ENCODE measurements at places on chromosomes 5 and 9. TPM values are rescaled to one million over a fixed set of nuclear protein-coding genes. Genes with fewer than 3 reads are reported as not detected.

The TNFSF8 gene
- 0.70 TPM for total RNA-seq

The CDH12 gene
- total RNA-seq = 19.6 TPM

The MELK gene
- 0.62 TPM for total RNA-seq

The STING1 gene
- 8.9 TPM for total RNA-seq

The NR5A1 gene
- not detected for total RNA-seq

The RALGDS gene
- total RNA-seq = 111 TPM

The DMGDH gene
- total RNA-seq = 7.8 TPM

GRCh38 chr5:163347671-163348070 is 89.7 kb upstream of the CCNG1 start:
- DNase-seq = peak; percentile 86

- no peak for DNase-seq
Measured at GRCh38 chr9:17905366-17905765, 326.5 kb downstream of the SH3GL2 start.

DNA sequence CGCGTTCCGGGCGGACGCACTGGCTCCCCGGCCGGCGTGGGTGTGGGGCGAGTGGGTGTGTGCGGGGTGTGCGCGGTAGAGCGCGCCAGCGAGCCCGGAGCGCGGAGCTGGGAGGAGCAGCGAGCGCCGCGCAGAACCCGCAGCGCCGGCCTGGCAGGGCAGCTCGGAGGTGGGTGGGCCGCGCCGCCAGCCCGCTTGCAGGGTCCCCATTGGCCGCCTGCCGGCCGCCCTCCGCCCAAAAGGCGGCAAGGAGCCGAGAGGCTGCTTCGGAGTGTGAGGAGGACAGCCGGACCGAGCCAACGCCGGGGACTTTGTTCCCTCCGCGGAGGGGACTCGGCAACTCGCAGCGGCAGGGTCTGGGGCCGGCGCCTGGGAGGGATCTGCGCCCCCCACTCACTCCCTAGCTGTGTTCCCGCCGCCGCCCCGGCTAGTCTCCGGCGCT is at the start of gene DAPK1:
TSS of gene DAPK1 (plus strand) at position 264 of the 442 bp plus-strand sequence. CDS start 1,211 bp downstream, outside the sequence.
- no peak for DNase-seq

- no peak for DNase-seq
Measured at GRCh38 chr9:131036071-131036470, 27.1 kb downstream of the LAMC3 start.

DNA sequence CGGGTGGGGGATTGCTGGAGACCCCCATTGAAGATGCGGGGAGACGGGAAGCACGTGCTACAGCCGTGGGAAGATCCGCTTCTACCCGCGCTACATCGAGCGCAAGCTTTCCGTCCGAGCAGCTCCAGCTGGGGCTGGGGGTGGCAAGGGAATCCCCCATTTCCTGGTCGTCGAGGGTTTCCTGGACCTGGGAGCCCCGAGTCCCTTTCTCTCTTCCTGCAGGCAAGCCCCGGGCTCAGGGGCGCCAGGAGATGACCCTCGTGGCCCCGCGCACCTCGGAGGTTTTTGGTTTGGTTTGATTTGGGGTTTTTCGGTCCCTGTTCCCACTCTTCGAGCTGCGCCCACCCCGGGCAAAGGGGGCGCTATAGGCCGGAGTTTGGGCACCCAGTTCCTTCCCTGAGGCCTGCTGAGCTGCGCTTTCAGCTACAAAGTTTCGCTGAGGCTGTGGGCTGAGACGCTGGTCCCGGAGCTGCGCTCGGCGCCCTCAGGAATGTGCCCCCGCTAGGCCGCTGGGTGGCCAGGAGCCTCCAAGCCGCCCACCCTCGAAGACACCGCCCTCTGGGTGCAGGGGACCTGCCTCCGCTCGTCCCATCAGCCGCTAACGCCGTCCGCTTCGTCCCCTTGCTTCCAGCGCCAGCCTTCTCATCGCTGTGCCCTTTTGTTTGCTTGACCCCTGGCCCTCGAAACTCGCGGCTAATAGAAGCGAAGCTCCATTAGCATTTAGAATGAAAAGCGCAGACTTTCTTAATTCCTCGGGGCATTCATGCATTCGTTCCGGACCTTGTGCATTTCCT is 2.9 kb downstream of the NR4A3 start:
- DNase-seq = no peak

GRCh38 chr5:124132843-124133242 is 613.6 kb downstream of the ZNF608 start:
- DNase-seq = no peak

GRCh38 chr5:134267366-134268018 is 41.6 kb upstream of the PPP2CA start:
- DNase-seq = no peak

- DNase-seq = no peak
Measured at GRCh38 chr9:100595391-100596199, 17.7 kb downstream of the CAVIN4 start.

DNA sequence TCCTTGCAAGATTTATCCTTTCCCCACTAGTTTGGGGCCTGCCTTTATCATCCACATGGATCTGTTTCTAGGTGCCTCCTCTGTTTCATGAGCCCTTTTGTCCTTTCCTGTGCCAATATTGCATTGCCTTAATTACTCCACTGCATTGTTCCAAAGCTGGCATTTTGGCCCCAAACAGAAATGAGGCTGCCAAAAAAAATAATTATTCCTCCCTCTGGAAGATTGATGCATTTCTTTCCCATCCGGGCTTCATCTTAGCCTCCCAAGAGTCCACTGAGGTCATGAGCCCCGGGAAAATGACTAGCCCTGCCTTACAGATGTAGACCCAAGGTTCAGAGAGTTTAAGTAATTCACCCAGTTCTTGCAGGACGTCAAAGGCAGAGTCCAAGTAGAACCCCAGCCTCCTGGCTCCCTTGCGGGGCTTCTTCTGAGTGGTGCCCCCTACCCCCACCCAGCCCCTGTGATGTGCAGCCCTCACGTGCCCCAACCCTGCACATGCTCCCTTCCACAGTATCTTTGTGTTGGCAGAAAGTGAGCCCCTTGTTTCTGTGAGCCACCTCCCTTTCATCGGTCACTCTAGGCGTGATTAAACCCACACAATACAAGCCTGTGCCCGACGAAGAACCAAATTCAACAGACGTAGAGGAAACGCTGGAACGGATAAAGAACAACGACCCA is 62.1 kb downstream of the TMOD1 start:
- DNase-seq = no peak

- DNase-seq = no peak
Measured at GRCh38 chr5:111932199-111932598, 175.2 kb upstream of the NREP start.

DNA sequence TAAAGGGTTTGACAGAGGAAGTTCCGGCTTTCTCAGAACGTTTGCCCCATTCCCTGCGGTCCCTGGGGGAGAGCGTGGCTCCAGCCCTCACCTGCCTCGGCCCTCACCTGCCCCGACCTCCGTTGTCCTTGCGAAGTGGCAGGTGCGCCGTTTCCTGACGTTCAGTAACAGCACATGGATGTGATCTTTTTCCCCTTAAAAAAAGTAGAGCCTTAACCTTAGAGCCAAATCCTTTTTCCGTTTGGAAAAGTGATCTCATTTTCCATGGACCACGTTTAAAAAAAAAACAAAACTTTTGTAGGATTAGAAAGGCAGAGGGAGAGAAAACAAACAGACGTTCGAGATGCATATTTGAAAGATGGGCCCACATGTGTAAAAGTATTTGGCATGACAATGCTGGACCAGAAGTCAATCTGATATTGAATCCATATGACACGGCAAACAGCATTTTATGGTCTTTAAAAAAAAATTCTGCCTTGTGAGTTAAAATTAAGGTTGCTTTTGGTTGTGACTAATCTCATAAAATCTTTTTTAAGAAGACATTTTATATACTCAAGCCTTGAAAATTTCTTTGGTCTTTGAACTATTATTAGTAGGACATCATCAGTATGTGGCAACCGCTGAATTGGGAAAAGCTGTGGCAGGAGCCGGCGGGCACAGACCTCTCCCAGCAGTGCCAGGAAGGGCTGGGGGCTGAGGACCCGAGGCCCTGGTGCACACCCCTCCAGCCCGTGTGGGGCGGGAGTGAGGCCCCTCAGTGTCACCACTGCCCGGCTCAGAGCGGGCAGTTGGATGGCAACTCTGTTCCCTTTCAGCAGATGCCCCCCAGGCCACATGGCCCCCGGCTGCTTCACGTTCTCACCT is 42.5 kb upstream of the EXOC3 start:
- no peak for DNase-seq

DNA sequence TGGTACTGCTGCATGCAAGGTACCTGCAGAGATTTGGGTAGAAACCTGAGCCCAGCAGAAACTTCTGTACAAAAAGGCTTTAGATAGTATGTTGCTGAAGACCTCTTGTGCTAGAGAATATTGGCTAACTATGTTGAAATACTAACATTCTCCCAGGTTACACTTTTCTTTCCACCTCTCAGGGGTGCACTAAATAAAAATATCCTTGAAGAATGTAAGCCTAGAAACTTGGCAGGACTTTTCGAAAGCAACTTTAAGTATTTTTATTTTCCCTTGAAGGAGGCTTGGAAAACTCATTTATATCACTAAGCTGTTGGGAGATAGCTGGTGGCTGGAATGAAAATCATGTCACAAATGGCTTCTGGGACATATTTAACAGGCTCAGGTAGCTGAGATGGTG is 50.0 kb downstream of the FBXL7 start:
- DNase-seq = no peak

DNA sequence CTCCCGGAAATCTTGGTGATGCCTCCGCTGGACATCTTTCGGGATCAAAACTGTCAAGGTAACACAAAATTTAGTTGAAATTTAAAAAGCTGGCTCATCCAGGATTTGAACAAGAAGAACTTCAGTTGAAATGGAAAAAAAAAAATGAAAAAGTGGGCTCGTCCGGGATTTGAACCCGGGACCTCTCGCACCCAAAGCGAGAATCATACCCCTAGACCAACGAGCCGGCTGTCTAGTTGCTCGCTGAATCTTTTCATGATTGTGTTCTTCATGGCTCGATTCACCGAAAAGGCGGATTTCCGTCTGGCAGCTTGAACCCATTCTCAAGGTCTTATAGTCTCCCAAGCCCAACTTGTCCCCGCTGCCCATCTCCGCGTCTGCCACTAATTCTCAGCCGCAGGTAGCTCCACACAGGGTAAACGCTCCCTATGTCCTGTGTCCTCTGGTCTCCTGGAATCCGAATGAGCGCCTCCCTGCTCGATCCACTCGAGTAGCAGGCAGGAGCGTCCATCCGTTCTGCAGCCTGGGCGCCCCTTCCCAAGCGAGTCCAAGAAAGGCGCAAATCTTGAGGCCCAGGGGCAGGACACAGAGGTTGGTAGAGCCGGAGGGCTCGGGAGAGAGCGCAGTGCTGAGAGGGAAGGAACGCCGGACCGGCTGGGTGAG is 16.2 kb downstream of the TRIM7 start:
- DNase-seq = peak; percentile 78

DNA sequence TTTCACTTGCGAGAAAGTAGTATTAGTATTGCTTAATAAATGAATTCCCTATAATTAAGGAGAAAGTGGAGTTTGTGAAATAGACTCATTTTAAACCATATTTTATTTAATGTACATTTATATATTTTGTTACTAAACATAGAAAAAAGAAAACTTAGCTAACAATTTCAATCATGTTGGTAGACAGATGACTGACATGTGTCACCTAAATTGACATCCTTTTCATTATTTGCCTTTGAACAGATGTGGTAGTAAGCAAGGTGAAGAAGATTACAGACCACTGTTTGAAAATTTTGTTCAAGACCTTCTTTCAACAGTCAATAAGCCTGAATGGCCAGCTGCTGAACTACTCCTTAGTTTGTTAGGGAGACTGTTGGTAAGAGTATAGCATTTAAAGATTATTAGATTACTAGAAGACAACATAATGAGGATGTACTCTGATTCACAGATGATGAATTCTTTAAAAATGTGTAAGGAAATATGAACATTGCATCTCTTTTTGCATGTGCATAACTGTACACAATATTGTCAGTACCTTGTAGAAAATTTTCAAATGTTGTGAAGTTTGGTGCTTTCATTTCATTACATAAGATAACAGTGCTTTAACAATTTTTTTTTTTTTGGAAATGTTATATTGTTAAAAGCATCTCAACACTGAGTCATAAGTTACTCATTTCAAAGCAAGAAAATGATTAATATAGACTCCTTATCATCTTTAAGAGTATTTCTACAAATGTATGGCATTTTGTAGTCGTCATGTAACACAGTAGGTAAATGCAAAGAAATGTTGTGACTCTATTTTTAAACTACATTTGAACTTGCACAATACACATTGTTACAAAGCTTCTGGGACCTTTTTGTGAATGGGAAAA is 139.5 kb downstream of the NIPBL start:
- DNase-seq = no peak

DNA sequence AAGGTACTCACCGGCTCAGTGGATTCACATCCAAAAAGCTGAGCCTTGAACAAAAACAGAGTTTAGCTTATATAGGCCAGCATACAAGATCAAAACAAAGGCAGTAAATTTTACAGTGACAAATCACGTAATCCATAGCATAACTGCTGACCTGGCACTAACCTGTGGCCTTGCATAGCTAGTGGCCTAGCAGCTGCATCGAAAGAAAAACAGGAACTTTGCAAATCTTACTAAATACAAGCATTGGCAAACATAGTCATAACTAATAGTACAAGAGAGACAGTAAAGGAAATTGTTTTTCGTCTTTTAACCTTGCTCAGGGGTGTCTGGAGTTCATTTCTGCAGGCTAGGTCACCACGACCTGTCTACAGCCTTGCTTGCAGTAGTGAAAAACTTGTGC is 4.8 kb downstream of the HSDL2 start:
- no peak for DNase-seq

GRCh38 chr9:93116072-93116961 is 17.7 kb downstream of the NINJ1 start:
- peak; percentile 59 for DNase-seq

GRCh38 chr9:107755246-107755645 is 265.7 kb upstream of the KLF4 start:
- DNase-seq = no peak
